GM20000 (cell line): ENCODE measurements at places on chromosomes 2 and 18.

DNA sequence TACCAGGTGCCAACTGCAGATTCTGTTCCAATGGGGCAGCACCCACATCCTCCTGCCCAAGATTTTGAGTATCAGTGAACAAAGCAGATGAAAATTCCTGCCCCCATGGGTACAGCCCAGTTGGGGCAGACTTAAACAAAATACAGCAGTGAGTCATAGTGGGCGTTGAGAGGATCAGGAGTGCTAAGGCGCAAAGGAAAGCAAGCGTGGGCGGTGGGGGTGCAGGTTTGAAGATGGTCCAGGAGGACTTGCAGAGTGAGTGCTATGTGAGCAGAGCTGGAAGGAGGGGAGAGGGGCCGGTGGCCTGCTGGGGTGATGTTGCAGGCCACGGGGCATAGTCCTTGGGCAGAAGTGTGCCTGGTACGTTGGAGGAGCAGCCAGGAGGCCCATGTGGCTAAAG, 24.7 kb downstream of the STEAP3 start:
- DNase-seq, result no peak

DNA sequence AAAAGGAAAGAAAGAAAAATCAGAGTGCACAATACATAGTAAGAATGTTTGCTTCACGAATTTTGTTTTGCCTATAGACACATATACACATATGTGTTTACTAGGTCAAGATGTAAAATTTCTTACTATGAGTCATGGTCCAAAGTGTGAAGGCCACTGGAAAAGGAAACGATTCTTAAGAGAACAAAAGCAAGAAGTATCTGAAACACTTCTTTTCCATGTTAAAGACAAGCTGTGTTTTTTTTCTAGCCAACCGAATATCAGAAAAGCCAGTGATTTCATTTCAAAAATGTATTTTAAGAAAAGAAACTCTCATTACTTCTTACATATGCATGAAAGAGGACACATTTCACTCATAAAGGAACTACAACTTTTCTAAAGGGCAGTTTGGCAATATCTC, 24.9 kb downstream of the PECR start:
- DNase-seq, result peak; percentile 38

DNA sequence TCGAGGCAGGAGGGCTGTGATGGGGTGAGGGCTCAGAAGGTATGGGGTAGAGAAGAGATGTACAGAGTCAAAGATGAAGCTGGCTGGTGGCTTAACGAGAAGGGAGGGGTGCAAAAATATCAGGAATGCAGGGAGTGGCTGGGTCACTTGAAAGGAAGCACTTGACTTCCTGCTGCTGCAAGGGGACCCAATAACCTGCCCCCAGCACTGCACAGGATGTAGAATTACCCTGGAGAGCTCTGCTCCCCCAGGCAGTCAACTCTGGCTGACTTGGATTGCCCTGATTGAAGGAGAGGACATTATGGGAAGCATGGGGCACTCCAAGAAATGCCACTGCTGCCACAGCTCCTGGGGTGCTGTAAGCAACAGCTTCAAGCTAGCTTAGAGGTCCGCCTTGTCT, 41.8 kb downstream of the CFAP221 start:
- DNase-seq, result no peak

DNA sequence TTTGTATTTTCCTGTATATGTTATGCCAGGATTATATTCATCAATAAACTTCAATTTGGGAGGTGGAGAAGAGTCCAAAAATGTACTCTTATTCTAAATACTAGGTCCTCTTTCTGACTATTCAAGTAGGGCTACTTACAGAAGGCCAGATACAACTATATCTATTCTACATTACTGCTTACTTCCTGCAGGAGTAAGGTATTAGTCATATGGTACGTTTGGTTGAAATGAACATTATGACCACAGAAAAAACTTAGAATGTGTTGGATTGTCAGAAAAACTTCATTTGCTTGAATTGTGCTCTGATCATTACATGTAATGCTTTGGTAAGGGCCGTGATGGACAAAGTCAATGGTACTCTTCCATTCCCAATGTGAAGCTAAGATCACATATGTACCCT, 35.0 kb downstream of the STAT4 start:
- no peak for DNase-seq

DNA sequence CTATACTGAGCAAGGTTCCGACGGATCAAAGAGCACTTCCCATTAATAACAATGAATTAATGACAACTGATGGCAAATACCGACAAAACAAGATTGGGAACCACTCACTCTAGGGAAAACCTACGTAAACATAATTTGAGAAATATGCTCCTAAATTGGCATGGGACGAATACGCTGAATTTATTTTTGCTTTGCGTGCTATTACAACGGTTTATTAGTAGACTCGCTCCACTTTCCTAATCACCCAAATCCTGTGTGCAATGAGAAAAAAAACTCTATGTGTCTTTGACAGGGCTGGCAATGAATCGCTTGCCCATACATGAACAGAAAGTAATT, 536 bp upstream of the SLC25A12 start:
- DNase-seq, result no peak

GRCh38 chr2:68741805-68742306, 7.2 kb downstream of the ARHGAP25 start:
- DNase-seq, result no peak
